ENCODE measurements at places on chromosomes 2 and 18.

- no peak for DNase-seq
These were observed 258.4 kb upstream of the ZNF804A start for GRCh38 chr2:184339966-184340365.

GRCh38 chr2:141557329-141558095, 573.3 kb downstream of the LRP1B start:
- no peak for DNase-seq

DNA sequence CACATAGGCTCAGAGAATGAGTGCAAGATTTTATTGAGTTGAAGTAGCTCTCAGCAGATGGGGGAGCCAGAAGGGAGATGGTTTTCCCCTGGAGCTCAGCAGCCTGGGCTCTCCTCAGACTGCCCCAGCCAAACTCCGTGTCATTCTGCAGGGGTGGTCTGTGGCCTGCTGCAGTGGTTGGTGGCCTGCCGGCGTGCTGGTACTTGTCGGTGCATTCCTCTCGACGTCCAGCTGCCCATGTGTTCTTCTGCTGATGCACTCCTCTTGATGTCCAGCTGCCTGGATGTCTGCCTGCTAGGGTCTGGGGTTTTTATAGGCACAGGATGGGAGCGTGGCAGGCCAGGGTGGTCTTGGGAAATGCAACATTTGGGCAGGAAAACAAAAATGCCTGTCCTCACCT, 25.6 kb upstream of the TMEM17 start:
- no peak for DNase-seq

DNA sequence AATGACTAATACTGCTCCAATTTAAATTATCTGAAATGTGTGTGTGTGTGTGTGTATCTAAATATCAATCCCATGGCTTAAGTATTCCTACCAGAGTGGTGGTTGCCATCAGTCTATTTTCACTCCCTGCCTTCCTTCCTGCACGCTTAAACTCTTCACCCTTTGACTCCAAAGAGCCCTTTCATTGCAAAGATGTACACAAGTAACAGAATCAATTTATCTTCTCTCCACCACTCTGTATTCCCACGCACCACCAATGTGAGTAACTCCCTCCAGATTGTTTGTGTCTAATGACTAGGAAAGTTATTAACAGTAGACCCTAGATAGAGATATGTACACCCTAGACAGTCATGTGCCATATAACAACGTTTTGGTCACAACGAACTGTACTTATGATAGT, 42.8 kb downstream of the ARL6IP6 start:
- no peak for DNase-seq

DNA sequence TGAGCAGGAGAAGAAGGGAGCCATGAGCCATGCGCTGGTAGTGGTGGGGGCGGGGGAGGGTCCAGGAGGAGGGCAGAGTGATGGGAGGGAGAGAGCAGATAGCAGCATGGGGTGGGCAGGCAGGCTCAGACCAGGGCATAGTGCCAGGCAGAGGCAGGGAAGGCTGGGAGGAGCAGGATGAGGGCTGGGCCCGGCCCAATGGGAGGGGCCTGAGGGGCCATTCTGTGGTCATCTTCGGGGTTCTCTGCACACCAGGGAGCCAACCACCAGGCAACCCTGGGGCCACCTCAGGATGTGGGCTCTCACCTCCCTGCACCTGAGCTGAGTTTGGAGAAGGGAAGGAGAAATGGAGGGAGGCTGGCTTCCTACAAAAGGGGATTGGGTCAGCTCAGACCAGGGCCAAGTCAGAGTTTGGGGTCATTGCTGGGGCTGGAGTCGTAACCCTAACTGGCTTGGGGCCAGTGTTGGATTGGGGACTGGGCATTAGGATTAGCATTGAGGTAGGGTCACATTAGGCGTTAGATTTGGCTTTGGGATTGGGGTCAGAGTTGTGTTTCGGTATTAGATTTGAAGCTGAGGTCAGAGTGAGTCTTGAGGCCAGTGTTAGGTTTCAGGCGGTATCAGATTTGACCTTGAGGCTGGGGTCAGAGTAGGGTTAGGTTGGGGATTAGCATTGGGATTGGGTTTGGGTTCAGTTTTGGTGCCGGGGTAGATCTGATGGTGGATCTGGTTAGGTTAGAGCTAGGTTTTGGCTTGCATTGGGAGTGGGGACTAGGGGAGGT, 11.2 kb downstream of the VIL1 start:
- DNase-seq: no peak

DNA sequence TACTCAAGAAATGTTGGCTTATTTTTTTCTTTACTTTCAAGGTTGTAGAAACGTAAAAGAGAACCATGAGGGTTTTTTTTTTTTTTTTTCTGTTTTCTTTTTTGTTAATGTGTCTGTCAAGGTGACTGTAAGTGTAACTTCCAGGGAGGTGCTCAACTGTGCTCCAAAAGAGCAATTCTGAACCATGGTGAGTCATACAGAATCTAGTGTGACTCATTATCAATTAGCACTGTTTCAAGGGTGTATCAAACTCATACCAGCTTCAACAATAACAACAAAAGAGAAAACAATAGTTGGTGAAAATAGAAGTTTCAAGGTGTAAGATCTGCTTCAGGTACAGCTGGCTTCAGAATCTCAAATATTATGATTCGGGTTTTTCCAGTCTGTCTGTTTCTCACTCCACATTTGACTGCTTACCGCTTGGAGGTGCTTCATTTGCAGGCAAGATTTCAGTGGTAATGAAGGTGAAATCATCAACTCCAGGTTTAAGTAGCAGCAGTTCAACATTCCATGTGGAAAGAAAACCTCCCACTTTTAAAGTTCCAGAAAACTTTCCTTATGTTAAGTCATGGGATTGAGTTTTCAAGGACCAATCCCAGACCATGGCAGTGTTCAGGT, 850.6 kb downstream of the CNTNAP5 start:
- DNase-seq: no peak

DNA sequence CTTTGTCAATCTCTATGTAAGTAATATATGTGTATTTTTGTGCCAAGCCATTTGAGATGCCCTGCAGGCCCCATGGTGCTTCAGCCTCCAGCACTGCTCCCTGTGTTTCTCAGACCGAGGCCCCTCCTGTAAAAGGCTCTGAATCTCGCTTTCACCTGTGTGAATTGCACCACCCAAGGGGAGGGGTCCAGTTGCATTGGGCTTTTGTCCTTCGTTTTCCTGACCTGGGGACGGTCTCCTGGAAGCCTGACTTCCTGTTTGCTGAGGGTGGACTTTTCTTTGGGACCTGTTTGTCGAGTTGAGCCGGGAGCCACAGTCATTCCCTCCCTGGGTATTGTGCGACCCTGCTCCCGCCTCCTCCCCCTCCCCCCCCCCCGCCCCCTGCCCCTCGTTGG, 48.9 kb downstream of the AGAP1 start:
- no peak for DNase-seq

GRCh38 chr2:37324536-37324785, 172 bp downstream of the PRKD3 start:
- DNase-seq: peak; percentile 26

DNA sequence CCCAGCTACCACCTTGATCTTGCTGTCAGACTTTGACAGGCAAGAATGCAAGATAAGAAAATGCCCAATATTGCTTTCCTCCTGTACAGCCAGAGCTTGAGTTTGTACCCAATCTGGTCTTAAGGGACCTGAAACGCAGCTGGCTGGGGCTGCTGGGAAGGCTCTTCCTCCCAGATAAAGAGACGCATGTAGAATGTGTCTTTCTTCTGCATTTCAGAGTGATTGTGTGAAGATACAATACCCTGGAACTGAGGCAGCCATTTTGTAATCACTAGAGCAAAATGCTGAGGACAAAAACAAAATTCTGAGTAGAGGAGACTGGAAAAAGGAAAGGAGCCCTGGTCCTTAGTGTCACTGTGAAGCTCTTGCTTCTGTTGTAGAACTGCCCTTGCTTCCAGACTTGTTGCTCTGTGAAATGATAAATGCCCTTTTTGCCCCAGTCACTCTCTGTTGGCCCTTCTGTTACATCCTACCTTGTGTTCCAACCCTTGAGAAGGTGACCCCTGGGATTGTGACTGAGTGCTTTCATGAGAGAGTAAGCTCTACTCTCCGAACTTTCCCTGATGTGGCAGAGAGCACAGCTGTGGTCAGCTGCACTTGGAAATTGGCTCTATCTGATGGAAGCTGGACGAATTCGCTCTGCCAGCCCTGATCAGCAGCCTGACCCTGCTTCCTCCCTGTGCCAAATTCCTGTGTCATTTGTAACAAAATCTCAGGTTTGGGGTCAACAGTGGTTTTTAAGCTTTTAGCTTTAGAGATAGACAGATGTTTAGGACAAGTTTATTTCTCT, 137.4 kb upstream of the RBMS1 start:
- DNase-seq: no peak

- no peak for DNase-seq
These were observed 57.7 kb downstream of the TTC32 start for GRCh38 chr2:19843992-19844515.

DNA sequence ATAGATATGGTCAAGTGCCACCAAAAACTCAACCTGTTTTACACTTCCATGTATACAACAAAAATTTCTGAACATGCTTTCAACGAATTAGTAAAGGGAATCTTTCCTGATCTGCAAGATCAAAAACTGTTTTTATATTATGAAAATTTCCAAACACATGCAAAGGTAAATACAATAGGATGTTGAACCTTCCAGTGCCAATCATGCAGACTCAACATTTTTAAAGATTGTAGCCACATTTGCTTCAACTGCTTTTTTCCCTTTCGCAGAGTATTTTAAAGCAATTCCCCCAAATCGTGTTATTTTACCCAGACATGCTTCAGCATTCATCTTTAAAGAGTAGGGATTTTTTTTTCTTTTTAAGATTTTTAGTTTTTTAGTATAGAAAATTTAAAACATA, 40.3 kb downstream of the UBR3 start:
- DNase-seq: no peak

GRCh38 chr2:16245481-16246054, 305.2 kb downstream of the MYCN start:
- no peak for DNase-seq

- DNase-seq: no peak
These were observed 46.3 kb upstream of the TEX51 start for GRCh38 chr2:126852361-126852760.

- DNase-seq: peak; percentile 70
These were observed 35.2 kb upstream of the GPD2 start for GRCh38 chr2:156400706-156401678.

DNA sequence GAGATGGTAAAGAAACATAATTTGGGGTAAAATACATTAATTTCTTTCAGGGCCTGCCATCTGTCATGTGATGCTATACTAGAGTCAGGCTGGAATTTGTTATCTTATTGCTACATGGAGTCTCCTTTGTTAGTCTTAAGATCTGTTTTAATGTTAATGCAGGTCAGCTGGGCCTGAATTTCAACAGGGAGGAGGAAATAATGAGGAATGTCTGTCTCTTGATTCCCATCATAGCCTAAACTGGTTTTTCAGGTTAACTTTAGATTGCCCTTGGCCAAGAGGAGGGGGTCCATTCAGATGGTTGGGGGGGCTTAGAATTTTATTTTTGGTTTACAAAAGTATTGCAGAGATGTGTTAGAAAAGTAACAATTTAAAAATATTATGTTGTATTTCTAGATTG, 19.0 kb upstream of the FEZ2 start:
- DNase-seq: no peak

DNA sequence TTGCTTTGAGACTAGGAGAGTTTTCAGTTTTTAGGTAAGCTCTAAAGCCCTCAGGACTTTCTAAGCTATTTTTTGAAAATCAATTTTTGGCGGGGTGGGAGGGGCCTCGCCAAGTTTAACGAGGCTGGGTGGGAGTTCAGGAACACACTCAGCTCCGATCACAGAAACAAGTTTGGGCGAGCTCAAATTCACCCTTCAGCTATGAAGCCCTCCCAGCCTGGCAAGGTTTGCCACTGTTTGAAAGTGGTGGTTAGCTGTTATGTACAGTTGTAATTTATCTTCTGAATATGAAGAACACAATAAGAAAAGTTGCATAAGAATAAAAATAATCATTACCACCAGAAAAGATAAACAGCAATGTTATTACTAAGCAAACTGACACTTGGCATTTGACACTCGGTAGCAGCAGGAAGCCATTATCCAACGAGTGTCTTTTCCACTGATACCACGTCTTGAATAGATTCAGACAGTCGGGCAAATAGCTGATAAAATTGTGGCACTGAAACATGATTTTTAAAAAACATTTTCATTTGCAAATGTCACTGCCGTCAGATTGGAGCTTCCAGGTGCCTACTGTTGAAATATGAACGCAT, 59.8 kb downstream of the KCTD1 start:
- DNase-seq: no peak

- DNase-seq: no peak
These were observed 121.3 kb downstream of the FMNL2 start for GRCh38 chr2:152456262-152456661.

DNA sequence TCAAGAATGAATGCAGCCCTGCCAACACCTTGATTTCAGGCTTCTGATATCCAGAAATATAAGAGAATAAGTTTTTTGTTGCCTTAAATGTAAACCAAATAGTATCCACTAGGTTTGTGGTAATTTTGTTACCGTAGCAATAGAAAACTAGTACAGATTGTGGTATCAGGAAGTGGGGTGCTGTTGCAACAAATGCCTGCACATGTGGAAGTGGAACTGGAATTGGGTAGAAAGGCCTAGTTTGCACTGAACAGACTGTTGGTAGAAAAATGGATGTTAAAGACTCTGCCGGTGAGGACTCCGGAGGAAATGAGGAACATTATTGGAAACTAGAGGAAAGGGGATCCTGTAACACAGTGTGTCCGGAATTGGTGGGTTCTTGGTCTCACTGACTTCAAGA, 145.8 kb upstream of the MGAT5 start:
- no peak for DNase-seq

DNA sequence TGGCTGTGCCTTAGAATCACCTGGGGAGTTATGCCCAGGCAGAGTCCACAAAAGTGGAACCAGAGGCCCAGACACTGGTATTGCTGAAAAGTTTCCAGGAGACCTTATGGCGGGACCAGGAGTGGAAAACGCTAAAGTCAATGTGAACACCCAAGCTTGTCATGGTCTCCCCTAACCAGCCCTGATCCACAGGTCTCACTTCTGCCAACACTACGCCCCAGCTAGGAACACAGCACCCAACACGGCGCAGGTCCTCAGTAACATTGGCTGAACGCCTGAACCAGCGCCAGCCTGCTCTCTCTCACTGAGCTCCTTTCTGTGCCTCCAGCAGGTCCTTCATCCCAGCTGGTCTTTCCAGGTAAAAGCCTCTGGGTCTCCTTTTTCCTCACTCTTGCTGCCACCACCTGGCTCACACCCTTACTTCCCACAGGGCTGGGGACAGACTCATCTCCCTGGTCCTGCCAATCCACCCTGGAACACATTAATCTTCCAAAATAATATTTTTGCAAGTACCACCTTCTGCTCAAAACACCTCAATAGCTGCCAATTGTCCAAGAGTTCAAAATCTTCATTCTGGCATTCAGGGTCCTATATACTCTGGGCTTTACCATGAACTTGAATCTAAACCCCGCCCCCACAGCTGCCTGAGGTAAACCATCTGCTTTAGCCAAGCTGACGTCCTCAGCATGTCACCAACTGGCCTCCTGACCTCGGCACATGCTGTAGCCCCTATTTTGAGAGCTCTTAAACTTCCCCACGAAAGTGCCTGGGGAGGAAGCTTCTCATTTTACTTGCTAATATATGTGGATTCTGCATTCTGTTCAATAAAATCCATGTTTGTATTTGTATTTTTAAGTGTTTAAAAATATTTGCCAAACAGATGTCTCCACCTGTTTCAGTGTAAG, 34.6 kb downstream of the ADCY3 start:
- no peak for DNase-seq

- no peak for DNase-seq
These were observed 33.3 kb downstream of the BMP10 start for GRCh38 chr2:68837861-68838341.

Measured in posterior cingulate gyrus (tissue), 11 donors.